ENCODE measurements at places on chromosomes 16 and 17. TPM values are rescaled to one million over a fixed set of nuclear protein-coding genes. Genes with fewer than 3 reads are reported as not detected.

DNA sequence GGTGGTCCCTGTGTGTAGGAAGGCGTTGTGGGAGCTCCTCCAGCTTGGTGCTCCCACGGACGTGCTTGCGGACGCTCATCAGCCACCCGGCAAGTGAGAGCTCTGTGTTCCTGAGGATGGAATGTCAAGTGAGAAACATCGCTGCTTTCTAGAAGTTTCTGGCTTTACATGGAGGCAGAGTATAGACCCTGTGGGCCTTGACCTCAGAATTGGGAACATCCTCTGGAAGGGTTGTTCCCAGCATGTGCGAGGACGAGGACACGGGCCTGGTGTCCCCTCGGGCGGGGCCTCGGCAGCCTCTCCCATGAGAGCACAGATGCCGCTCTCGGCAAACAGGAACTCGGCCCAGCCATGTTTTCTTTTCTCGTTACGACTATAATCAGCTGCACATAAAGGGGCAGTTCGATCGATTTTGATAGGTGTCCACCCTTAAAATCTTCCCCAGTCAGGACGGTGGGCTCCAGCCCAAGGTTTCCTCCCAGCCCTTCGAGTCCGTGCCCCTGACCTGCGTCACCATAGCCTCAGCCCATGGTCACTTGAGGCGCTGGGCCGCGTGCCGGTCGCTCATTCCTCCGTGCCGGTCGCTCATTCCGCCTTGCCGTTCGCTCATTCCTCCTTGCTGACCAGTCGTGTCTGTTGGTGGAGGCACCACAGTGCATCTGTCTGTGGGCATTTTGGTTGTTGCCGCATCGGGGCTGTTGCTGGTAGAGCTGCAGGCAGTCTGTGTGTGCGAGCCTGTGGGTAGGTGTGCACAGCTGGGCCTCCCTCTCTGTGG lies 91.3 kb upstream of the ZNF750 start:
- no peak overlapping the region for H3K27ac ChIP-seq
- H3K4me3 ChIP-seq: no peak overlapping the region
- H3K4me1 ChIP-seq: no peaks in the 10 kb centered on the region
- peaks cover 74% of the 10 kb centered on the region for H3K36me3 ChIP-seq

TBC1D3I gene
- total RNA-seq: 1.2 TPM

DNA sequence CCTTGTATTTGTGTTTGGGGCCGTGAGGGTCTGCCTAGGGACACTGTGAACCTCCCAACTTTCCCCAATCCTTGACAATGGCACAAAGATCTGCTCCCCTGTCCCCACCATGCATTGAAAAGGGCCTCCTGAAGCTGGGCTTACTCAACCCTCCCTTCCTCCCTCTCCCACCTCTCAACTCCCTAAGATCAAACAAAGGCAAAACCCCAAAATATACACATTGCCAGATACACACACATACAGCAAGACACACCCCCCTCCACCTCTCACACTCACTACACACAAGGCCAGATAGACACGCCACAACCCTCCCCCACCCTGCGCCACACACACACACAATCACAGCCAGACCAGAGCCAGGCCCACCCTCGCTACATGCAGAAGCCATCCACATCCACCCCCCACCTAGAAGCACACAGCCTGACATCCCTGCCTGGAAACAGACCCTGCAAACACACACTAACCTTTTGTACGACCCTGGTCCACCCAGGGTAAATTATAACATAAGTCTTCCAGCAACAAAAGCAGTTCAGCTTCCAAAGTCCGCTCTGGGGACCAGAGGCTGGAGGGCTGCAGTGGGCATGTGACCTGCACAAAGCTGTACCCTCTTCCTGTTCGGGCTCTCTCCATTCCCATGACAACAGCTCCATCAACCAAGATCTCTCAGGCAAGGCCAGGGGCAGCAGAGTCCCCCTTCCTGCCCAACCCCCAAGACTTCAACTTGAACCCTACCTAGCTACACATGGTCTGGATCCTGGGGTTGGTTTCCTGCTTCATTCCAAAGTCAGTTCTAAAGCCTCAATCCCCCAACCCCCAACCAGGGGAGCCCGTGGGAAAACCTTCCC lies 1.9 kb downstream of the PCGF2 start:
- H3K36me3 ChIP-seq: no peaks in the 10 kb centered on the region
- peaks cover 34% of the 10 kb centered on the region for H3K4me1 ChIP-seq
- H3K27ac ChIP-seq: no peak overlapping the region
- DNase-seq: no peak
- peaks cover 27% of the 10 kb centered on the region for H3K27me3 ChIP-seq

GRCh38 chr16:85637808-85638647 lies 24.9 kb downstream of the GSE1 start:
- no peaks in the 10 kb centered on the region for H3K36me3 ChIP-seq
- no peak overlapping the region for H3K4me3 ChIP-seq
- H3K27ac ChIP-seq: no peak overlapping the region
- H3K27me3 ChIP-seq: no peaks in the 10 kb centered on the region
- no peak for DNase-seq

- peak overlapping the region; percentile 78 for H3K4me3 ChIP-seq
- H3K27ac ChIP-seq: peak overlapping the region; percentile 63
- peaks cover 7% of the 10 kb centered on the region for H3K36me3 ChIP-seq
- no peak for DNase-seq
- peaks cover 71% of the 10 kb centered on the region for H3K4me1 ChIP-seq
These were observed 1.2 kb upstream of the WIPI1 start for GRCh38 chr17:68458260-68459036.

DNA sequence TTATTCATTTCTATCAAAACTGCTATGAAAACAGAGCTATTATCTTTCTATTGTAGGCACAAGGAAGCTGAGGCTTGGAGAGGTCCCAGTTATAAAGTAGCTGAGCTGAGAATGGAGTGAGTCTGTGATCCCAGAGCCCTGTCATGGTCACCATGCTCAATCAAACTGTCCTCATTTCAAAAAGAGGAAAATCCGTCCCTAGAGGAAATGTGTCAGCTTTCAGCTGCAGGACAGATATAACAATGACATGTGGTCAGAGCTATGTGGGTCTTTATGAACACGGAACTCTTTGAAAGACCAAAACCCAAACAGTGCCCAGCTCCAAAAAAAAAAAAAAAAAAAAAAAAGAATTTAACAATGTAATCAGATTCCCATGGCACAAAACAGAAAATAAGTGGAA lies 266.1 kb downstream of the XYLT1 start:
- H3K27ac ChIP-seq: no peak overlapping the region
- peaks cover 2% of the 10 kb centered on the region for H3K36me3 ChIP-seq
- no peak overlapping the region for H3K4me3 ChIP-seq
- no peaks in the 10 kb centered on the region for H3K27me3 ChIP-seq

All from activated T-helper 2 cell treated with anti-CD3 and anti-CD28 coated beads, Interferon-gamma antibody, Interleukin-2, Interleukin-4, amounts not matched to agents 10 μg/mL and 5 μg/mL and 100 μg/mL, durations not matched to agents 14 hours and 24 hours and 36 hours (primary cell).